ENCODE measurements at places on chromosomes 16 and 17.

DNA sequence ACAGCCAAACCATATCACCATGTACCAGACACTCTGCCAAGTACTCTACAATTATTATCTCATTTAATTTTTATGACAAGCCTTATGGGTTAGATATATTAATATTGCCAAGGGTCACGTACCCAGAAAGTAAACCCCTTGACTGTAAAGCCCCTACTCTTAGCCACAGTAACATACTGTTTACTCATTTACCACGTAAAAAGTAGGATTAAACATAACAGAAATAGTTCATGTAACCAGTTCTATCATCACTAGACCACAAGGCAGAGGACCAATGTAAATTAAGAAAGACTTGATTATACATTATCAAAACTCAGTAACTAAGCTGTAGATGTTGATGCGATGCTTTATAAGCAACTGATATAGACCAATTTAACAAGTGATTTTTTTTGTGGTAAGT, 101.5 kb upstream of the CNTNAP4 start:
- no peak for DNase-seq

GRCh38 chr17:45718791-45719190, 65.3 kb upstream of the CRHR1 start:
- DNase-seq = no peak

GRCh38 chr17:66438101-66438500, 135.7 kb downstream of the PRKCA start:
- DNase-seq = no peak

GRCh38 chr17:43308999-43309398, 75.2 kb upstream of the RNU2-1 start:
- DNase-seq = no peak

GRCh38 chr17:37674511-37674910, 31.3 kb upstream of the DDX52 start:
- DNase-seq = no peak

DNA sequence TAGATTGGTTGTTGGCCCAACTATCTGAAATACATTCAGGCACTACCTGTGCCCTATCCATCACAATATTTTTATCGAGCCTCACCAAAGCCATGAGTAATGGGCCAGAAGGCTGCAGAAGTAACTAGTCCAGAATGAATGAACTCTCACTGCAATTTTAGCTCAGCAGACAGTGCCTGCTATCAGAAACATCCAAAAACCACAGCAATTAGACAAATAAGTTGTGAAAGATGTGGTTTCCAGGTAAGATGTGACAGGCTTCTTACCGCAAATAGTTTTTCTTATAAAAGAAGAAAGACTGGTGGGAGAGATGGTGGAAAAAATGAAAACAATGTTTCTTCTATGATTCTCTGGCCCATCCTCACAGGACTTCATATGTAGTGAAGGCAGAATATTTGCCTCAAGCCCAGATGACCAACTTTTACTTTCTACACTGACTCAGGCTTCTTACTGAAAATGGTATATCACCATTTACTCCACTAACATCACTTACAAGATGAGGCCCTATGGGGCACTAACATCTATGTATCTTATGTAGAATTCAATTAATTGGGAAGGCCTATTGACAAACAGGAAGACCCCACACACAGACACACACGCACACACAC, 9.8 kb upstream of the RFFL start:
- no peak for DNase-seq

DNA sequence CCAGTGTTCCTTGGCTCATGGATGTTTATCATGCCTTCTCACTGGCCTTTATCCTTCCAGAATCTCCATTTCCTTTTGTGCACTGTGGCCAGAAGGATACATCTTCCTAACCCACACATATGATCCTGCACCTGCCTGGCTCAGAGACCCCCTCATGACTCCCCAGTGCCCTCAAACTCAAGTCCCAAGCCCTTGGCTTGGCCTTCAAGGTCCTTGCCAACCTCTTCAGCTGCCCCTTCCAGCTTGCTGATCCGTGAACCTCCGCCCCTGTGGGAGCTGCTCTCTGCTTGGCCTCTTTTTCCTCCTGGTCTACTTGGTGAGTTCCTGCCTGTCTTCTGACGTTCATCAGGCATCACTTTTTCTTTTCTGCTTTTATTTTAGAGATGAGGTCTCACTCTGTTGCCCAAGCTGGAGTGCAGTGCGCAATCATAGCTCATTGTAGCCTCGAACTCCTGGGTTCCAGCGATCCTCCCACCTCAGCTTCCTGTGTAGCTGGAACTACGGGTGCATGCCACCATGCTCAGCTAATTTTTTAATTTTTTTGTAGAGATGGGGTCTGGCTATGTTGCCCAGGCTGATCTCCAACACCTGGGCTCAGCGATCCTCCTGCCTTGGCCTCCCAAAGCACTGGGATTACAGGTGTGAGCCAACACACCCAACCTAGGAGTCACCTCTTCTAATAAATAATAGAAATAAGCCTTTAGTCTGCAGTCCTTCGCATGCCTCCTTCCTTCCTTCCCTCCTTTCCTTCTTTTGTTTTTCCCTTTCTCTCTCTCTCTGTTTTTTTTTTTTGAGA, 2.5 kb upstream of the PYCARD start:
- no peak for DNase-seq

- DNase-seq = no peak
Measured at GRCh38 chr17:69539781-69540319, 125.4 kb downstream of the MAP2K6 start.

DNA sequence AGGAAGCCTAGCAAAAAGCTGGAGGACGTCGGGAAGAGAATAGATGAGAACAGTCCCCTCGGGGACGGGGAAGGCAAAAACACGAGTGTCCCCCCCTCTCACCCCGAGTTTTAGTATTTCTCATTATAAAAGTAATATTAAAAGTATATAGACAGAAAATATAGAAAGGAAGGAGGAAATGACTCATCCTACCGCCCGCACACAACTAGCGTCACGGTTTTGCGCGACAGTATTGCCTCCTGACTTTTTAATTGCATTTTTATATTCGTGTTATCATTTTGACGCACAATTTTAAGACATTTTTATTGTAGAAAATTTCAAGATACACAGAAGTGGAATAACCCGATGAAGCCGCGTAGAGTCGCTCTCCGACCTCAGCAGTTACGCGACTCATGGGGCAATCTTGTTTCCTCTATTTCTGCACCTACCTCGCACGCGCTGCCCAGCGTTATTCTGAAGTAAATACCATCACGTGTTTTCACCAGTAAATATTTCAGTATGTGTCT, 652 bp upstream of the SLC25A19 start:
- peak; percentile 57 for DNase-seq

GRCh38 chr16:81632392-81633146, 146.5 kb upstream of the PLCG2 start:
- peak; percentile 71 for DNase-seq

GRCh38 chr17:33954597-33954996, 300.5 kb upstream of the CCL2 start:
- no peak for DNase-seq

- DNase-seq = no peak
Measured at GRCh38 chr17:5329784-5330557, 47.9 kb downstream of the RABEP1 start.

DNA sequence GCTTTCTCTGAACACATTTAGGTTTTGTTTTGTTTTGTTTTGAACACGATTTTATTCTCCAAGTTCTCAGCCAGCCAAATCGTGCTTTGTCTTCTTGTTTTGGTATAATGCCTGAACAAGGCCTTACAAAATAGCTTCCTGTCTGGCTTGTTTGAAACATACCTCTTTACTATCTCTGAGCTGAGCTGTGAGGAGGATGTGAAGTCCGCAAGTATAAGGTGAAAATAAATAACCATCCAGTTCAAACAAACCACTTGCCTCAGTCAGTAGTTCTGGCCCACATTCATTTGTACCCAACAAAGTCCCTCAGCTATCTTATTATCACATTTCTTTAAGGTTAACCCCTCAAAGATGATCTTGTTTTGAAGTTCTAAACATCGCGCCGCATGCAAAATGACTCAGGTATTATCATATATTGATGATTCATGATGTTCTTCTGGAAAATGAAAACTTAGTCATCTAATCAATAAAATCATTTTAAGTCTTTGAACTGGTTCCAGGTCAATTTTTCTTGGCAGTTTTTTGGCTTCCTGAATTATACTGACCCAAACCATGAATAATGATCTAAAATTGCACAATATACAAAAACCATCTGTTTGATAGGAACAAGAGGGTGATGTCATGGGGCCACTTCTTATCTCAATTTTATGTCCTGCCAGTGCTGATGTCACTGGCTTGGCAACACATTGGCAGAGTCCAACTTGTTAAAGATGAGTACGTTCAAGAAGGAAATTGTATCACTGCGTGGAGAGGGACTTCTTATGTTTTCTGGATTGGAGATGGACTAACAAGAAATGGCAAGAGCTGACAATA, 694.3 kb downstream of the KCNJ2 start:
- DNase-seq = no peak

GRCh38 chr16:47877166-47877565, 278.6 kb downstream of the ABCC12 start:
- DNase-seq = no peak

DNA sequence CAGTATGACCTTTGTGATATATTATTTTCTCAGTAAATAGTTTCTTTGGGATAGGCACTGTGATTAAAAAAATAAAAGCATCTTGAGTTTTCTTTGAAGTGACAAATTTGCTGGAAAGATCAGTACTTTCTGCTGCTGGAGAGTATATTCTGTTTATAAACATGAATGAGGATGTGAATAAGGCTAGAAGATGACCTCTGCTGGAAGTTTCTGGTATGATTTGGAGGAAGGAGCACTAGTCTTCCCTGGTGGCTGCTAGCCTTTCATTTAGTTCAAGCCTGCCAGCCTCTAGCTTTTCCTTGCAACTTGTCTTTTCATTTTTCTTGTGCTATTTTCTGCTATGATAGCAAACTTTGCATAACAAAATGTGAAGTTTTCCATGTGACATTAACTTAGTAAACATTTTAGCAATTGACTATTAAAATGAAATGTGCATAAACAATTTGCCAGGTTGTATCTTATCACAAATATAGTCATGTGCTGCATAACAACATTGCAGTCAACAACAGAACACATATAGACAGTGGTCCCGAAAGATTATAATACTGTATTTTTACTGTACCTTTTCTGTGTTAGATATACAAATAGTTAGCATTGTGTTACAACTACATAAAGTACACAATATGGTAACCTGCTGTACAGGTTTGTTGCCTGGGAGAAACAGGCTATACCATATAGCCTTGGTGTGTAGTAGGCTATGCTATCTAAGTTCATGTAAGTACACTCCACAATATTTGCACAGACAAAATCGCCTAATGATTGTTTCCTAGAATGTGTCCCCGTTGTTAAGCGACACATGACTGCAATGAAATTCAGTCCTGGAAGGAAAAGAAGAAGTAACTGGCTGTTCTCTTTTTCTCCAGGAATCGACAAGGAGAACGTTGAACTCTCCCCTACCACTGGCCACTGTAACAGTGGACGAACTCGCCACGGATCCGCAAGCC, 18.1 kb upstream of the RAB11FIP4 start:
- DNase-seq = no peak

DNA sequence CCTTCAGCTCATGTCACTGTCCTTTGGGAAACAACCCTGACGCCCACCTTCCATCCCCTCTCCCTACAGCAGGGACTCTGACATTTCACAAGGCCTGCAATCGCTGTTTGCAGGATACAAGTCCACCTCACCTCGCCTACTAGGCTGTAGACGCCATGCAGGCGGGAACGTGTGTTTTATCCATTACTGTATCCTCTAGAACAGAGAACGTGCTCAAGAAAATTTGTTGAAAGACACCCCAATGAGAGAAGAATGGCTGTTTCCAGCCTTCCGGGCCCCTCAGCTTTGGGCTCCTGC, 1.5 kb upstream of the TTYH2 start:
- DNase-seq = no peak

GRCh38 chr17:44087319-44087718, 16.8 kb downstream of the G6PC3 start:
- no peak for DNase-seq

DNA sequence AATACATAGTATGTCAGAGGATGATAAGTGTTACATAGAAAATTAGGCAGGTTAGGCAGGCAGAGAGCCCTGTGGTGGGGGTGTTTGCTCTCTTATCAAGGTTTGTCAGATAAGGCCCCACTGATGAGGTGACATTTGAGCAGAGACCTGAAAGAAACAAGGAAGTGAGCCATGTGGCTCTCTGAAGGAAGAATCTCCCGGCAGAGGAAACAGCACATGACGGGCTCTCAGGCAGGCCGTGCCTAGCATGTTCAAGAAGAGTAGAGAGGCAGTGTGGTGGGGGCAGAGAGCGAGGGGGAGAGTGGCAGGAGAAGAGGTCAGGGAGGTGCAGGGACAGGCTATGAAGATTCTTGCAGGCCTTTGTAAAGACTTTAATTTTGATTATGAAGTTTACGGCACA, 82.0 kb upstream of the ASIC2 start:
- DNase-seq = no peak

DNA sequence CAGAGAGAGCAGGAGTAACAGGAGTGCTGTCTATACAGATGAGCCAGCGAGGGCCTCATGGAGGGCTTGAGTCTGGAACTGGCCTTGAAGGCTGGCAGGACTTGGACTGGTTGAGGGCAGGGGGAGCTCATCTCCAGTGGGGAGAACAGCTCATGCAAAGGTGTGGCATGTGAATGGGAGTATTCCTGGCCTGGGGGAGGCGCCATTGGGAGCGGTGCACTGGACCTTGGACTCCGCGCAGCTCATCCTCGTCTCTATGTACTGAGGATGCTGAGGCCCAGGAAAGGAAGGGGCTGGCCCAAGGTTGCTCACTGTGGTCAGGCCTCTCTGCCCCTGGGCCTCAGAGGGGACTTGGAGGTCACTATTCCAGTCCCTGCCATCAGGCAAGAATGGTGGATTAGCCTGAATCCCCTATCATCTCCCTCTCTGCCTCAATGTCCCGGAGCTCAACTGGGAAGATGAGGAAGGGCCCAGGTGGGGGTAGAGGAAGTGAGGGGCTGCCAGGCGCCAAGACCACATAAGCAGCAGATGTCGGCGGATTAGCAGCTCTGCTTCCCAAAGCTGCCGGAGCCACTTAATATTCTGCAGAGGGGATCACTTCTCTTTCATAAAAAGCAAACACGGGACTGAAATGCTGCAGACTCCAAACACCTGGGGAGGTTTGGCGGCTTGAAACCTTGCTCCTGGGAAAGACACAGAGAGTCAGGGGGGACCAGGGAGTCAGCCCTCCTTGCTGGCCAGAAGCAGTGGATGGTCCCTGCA, 88.9 kb downstream of the SDK2 start:
- no peak for DNase-seq

- DNase-seq = no peak
Measured at GRCh38 chr17:17480593-17481148, 3.9 kb downstream of the MED9 start.

- DNase-seq = no peak
Measured at GRCh38 chr17:21263376-21263775, 10.2 kb upstream of the NATD1 start.

- DNase-seq = no peak
Measured at GRCh38 chr16:84656649-84657048, 8.3 kb downstream of the KLHL36 start.

DNA sequence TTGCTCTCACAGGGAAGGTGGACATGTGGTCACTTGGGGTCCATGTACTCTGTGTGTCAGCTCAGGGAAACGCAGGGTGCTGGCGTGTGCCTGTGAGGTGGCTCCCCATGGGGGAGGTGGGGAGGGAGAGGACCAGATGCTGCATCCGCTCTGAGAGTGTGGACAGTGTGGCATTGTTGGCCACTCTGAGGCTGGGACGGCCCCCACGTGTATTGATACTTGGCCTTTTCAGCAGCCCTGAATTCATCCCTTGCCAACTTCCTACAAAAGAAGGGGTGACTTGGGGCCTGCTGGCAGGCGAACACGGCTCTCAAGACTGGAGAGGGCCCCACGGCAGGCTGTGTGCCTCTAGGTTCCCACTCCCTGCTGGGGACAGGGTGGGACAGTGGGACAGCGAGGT, 120.1 kb downstream of the RAB11FIP4 start:
- no peak for DNase-seq

- DNase-seq = no peak
Measured at GRCh38 chr16:88560714-88561484, 9.3 kb upstream of the ZC3H18 start.
